T-helper 22 cell (primary cell): ENCODE measurements at places on chromosomes 6 and 20.

GRCh38 chr20:43564993-43565757 is 6.3 kb downstream of the SGK2 start:
- no peak for DNase-seq

DNA sequence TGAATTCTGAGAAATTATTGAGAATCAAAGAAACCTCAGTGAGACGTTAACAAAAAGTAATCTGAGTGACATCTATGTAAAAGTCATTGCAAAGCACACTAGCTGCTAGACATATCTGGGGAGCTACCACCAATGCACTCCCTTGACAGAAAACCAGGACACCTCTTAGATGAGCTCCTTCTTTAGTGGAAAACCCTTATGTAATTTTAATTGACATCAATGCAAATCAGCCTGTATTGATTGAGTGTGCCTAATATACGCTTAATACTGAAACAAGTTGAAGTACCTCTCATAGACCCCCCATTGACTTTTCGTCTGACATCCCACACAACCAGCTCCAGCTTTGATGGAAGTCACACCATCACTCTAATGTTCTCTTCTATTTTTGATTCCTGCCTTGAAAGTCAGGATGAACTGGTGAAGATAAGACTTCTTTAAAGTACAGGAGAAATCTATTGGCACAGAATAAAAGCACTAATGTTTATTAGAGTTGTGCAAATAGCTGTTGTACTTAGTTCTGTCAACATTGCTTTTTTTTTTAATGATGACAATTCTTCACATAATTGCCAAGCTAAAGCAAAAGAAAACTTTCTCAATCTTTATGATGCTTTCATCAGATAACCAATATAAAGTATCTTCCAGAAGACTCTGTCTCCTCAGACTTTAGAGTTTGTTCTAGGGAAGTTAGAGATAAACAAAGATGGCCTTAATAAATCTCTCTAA is 98.0 kb upstream of the FAM8A1 start:
- DNase-seq, result no peak

DNA sequence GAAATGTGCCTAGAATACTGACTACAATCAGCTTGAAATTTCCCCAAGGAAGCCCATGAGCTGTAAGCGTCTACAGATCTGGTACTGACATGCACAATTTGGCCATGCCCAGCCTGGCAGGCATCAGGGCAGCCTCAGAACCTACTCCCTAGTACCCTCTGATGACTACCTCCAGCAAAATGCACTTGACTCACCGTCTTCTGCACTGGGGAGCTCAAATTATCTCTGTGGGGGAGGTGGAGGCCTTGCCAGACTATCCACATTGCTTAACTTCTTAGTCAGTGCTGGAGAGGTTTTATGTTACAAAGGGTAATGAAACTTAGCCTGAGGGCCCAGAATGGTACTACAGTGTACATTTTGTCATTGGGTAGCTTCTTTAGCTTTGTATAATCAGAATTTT is 126.0 kb upstream of the ADGRF1 start:
- no peak for DNase-seq

DNA sequence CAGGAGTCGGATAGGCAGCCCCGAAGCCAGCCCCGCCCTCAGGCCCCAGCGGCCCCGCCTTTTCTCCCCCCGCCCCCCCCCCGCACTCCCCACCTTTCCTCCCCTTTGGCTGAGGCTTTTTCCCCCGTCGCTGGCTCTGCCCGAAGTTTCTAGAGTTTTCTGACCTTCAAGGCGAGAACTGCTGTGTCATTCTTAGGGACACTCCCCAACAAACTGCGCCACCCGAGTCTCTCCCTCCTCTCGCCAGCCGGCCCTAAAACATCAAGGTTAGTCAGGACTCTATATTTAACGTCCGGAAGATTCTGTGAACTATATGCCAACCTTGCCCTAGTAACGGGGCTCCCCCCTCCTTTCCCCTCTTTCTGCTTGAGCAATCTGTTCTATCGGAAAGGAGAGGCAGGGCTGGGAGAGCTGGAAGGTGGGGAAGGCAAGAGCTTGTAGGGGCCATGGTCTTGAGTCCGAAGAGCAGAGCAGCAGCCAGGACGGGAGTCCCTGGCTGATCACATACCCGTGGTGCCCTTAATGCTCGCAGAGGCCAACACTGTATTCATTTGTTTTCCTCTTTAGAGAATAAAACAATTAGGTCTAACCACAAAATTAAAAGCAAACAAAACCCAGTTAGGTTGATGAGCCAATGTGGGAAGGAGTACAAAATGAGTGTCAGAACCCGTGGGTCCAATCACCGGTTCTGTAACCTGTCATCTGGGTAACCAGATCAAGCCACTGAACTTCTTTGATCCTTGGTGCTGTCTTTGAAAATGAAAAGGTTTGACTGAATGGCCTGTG is 5.3 kb upstream of the HSPA1B start:
- peak; percentile 62 for DNase-seq

DNA sequence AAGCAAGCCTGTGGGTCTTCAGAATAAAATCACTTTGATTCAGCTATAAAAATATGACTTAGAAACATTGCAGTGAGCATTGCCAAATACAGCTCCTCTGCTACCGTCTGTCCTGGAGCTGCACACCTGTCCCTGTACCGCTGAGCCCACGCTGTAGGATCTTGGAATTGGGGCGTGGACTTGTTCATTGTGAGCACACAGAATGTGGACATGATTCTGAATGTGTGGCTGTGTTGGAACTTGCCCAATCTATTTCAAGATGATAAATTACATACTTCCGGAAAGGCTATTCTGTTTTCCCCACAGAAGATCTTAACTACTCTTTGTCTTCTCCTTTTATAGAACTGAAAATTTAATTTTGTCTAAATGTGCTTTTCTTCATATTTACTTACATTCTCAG is 107.3 kb downstream of the UST start:
- DNase-seq, result no peak

DNA sequence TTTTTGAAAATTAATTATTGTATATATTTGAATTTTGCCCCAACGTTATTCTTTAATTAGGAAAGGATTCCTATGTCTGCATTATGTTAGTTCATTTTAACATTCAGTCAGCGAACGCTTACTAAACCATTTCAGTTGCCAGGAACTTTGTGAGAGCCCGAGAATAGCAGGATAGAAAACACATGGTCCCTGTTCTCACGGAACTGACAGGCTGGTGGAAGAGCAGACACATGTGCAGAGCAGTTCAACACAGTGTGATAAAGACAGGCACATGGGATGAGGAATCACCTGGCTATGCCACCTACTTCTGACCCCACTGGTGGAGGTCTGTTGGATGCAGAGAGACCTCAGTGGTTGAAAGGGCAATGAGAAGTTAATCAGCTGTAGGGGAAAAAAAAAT is 367.2 kb downstream of the EPM2A start:
- no peak for DNase-seq

DNA sequence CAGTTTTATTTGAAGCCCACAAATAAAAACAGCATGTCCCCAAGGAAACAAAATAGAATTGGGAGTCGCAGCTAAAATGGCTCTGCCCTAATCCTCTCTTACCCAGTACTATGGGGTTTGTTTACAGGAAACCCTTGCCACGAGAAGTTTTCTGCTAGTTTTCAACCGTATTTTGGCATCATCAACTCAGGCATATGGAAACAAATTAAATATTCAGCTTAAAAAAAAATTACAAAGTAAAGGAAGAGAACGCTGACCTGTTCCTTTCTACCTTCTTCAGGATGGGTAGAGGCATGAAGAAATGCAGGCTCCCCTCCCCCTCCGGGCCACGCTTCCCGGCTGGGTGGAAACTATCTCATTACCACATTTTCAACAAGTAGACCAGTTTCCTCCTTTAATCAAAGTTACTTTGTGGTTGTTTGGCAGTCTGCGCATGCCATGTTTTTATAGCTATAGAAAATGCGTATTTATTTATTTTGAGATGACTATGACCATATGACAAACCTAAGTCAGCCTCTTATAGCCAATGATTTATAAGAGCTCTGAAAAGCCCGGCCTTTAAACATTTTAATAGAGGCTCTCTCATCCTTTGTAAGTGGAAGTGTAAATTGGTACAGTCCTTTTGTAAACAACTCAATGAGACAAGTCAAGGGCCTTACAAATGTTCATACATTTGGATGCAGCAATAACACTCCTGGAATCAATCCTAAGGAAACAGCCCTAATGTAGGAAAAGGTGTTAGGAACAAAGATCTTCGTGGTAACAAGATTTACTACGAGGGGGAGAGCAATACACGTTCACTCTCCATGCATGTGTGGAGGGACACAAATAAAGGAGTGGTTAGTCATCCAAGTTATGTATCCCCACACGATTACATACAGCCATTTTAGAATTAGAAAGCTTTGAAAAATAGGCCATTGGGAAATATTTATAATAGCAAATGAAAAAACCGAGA is 16.1 kb upstream of the ZNF217 start:
- DNase-seq, result peak; percentile 49

DNA sequence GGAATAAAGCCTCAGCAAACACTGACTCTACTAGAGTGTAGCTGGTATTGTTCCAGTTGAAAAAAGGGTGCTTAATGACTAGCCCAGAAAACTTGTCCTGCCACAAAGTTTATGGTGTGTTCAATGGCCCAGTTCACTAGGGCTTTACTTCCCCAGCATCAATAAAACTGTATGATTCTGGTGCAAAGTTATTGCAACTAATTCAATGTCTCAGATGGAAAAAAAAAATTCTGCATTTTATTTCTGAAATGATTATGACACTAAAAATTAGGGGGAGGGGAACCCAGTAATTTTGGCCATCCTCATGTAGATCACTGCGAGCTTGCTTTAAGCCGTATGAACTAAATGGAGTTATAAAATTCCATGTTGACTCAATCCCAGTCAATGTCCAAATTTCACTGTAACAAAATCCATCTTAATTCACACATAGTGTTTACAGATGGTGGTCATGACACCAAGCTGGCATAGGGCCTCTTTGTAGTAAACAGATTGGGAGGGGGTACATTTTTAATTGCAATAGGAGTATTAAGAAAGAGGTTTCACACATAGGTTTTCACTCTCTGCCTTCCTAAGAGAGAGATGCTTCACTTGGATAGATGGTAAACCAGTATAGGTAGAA is 41.2 kb downstream of the PTPRK start:
- no peak for DNase-seq

- peak; percentile 23 for DNase-seq
Measured at GRCh38 chr20:47196091-47197081, 160.1 kb downstream of the ZMYND8 start.

DNA sequence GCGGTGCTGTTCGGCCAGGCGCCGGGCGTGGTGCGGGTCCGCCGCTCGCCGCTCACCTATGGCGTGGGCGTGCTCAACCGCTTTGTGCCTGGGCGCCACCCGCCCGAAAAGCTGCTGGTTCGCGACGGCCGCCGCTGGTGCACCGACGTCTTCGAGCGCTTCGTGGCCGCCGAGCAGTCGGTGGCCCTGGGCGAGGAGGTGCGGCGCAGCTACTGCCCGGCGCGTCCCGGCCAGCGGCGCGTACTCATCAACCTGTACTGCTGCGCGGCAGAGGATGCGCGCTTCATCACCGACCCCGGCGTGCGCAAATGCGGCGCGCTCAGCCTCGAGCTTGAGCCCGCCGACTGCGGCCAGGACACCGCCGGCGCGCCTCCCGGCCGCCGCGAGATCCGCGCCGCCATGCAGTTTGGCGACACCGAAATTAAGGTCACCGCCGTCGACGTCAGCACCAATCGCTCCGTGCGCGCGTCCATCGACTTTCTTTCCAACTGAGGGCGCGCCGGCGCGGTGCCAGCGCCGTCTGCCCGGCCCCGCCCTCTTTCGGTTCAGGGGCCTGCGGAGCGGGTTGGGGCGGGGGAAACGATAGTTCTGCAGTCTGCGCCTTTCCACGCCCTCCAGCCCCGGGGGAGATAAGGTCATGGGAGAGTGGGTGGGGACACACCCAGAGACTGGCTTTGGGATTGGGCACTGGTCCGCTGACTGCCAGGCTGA is 15.7 kb downstream of the ADISSP start:
- DNase-seq, result peak; percentile 34

- DNase-seq, result no peak
Measured at GRCh38 chr20:57867181-57867803, 157.5 kb upstream of the PMEPA1 start.

DNA sequence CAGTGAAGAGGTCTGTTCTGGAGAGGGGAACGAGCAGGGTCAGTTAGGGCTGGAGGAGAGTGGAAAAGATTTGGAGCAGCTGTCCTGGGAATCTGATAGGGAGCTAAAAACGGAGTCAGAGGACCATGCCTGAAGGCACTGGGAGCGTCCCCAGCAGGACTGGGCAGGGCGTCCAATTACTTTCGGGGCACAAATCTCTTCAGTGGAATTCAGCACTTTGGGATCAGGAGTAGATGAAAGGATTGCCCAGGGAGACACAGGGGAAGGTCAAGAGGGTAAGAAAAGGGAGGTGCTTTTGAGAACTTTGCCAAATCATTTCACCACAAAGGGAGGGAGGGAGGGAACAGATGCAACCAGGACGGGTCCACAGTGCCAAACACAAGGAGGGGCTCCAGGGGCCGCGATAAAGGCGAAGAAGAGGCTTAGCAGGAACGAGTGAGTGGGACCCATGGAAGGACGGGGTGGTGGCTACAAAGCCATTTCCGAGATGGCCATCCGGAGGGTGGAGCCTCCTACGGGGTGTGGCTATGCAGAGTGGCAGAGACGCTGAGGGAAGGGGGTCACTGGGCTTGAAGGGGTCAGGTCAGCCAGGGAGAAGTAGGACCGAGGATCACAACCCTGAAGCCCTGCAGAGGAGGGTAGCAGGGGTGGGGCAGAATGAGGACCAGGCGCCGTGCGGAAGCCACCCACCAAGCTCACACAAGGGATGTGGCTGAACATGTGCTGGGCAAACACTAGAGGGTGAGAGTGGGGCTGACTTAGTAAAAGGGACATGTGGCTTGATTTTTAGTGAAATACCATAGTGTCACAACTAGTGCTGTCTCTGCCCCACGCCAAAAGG is 180.0 kb upstream of the RREB1 start:
- DNase-seq, result no peak

DNA sequence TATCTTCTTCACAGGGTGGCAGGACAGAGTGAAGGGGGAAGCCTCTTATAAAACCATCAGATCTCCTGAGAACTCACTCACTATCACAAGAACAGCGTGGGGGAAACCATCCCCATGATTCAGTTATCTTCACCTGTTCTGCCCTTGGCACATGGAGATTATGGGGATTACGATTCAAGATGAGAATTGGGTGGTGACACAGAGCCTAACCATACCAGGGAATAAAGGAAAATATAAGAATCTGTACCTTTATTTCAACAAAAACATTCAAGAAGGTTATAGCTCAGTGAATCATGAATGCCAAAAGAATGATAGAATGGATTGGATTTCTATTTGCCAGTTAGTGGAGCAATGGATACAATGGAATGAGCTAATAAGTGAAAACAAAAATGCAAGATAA is 214.4 kb downstream of the PTPRK start:
- DNase-seq, result no peak

GRCh38 chr6:119078376-119079282 is at the start of gene FAM184A:
TSS of gene FAM184A (minus strand) at chr6:119078664. CDS start at chr6:119078299, 365 bp downstream.
- DNase-seq, result peak; percentile 74

GRCh38 chr6:89542866-89543265 is 95.7 kb downstream of the LYRM2 start:
- no peak for DNase-seq
